ENCODE measurements at places on chromosomes 1 and 21. TPM values are rescaled to one million over a fixed set of nuclear protein-coding genes. Genes with fewer than 3 reads are reported as not detected.

GUCA2A gene
- total RNA-seq = not detected

- peak; percentile 6 for DNase-seq
Observed at GRCh38 chr1:243598433-243598832, 251.6 kb downstream of the AKT3 start.

- DNase-seq = no peak
Observed at GRCh38 chr1:170226767-170227166, 81.0 kb downstream of the NTMT2 start.

LCA5L gene
- 2.2 TPM for total RNA-seq

Data from SK-MEL-5 (cell line).